NAMALWA (cell line): ENCODE measurements at places on chromosomes 4 and X.
A peak's percentile ranks its signal among the peaks of the same experiment; 100 is the strongest.

GRCh38 chrX:43562372-43562771 is 93.7 kb upstream of the MAOA start:
- no peak for DNase-seq

DNA sequence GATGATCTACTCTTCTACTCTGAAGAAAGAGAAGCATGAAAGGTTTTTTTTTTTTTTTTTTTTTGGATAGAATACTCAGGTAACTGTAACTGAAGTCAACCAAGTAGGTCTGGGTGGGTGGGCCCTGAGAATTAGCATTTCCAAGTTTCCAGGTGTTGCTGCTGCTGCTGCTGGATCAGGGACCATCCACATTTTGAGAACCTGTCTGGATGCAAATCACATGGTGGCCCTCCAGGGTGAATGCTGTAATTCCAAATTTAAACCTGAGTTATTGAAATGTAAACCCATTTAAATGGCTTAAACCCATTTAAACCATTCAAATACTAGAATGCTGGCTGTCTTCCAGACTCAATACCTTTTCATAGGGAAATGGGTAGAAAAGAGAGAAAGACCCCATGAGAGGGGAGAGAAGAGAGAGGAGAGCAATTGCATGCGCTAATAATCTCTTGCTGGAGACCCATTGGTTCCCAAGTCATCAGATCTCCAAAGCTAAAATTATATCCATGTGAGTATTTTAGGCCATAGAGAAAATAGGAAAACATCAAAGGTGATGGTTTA is 17.6 kb downstream of the SUPT20HL1 start:
- no peak for DNase-seq

GRCh38 chr4:52822972-52823701 is 39.0 kb upstream of the RASL11B start:
- DNase-seq: no peak

- DNase-seq: peak; percentile 79
These were observed at the start of gene IDUA for GRCh38 chr4:986879-987623. Gene IDUA (plus strand): TSS chr4:987044. CDS start chr4:987085, 41 bp downstream.

- DNase-seq: no peak
These were observed 71.0 kb upstream of the MXD4 start for GRCh38 chr4:2332976-2333319.

- DNase-seq: no peak
These were observed 72.1 kb downstream of the BEND4 start for GRCh38 chr4:42080306-42080705.

GRCh38 chrX:45591650-45592049 is 391.0 kb upstream of the DIPK2B start:
- DNase-seq: no peak

DNA sequence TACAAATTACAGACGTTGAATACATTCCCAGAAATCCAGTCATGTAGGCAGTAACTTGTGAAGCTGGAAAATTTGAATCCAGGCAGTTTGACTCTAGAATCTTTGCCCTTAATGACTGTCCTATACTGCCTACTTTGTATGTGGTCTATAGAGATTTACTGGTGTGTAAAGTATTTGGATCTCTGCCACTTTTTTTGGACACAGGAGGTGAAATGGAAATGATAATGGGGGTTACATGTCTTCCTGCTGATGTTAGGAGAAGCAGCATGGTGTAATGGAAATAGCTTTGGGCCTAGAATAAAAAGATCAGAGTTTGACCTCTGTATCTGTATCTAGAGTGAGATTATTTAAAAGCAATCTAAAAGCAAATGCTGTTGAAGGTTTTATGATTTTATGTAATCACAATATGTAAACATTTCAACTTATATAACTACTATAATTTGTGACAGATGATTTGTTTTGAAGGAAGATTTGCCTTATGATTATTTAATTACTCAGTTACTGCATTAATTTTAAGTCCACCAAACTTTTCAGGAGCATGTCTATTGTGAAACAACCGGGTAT is 3.3 kb downstream of the COL4A5 start:
- DNase-seq: no peak

DNA sequence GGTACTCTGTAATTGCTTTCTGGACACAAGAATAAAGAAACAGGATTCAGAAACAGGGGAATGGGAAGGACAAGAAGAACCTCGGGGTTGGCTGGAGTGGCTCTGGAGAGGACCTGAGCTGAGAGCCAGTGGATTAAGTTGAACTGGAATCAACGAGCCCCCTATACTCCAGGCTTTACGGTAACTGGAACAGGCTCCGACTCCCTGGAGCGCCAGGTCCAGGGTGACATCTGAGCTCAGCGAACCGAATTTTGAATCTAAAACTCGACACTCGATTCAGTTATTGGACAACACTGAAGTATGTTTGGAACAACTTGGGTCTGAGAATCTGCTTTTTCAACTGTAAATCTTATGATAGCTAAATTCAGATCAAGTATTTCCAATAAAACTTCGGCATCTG is 23.9 kb downstream of the HMX1 start:
- no peak for DNase-seq

- no peak for DNase-seq
These were observed 92.3 kb downstream of the GC start for GRCh38 chr4:71691416-71692073.

GRCh38 chr4:47631161-47631560 is 146.1 kb downstream of the ATP10D start:
- DNase-seq: no peak

GRCh38 chr4:183698909-183699308 is 39.8 kb downstream of the TRAPPC11 start:
- no peak for DNase-seq

DNA sequence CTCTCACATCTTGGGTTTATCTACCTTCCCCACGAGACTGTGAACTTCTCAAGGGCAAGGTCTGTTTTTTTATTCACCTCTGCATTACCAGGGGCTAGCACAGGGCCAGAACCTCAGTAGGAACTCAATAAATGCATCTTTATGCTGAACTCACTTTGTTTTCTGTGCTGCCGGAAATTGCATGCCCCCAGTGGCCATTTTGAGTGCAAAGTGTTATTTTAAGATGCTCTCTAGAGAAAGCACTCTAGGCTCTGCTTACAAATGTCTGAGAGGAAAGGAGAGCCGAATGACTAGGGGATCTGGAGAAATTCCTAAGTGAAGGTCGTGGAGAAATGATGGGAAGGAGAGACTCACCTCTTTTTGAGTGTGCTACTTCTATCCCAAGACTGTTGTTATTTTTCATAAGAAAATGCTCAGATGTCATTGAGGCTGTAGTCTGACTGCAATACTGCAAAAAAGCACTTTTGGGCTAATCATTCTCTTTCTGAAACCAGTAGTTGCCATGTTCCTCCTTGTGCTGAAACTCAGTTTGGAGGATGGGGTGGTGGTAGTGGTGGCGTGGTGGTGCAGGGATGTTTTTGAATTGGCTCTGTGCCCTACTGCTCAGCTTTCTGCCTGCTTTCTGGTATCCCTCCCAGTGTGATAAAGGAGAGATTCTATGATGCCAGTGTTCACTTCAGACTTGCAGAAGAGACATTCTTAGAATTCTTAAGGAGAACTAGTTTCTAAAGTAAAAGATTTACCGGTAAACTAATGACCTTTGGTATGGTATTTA is 41.3 kb downstream of the DOCK11 start:
- DNase-seq: peak; percentile 76

DNA sequence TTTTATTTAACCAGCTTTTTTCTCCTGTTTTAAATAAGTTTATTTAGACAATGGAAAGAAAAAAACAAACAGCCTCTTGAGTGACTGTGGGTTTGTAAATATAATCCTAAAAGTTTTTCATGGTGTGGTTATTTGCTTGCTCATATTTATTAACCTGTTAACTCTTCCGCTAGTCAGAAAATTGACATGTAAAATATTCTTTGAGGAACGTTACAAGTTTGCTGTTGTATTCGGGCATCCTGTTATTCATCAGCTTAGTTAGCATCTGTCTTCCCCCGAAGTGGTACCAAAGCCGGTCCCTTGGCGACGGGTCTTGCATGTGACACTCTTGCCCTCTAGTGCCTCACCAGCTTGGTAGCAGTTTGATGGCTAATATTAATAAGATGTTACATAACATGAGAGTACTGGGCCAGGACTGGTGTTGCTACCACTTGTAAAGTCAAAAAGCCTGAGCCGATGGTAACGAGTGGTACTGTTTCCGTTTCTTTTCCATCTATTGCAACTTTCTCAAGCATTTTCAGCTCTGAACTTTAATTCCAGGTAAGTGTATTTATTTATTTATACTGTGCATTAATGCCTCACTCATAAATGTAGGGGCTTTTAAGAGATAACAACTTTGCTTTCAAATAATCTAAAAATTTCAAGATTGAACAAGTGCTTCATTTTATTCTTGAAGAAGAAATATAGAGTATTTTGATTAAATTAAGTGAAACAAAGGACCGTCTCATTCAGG is at the start of gene NDST3:
NDST3 (plus strand) TSS at position 434 of the 733 bp plus-strand sequence. CDS start 19,425 bp downstream, outside the sequence.
- peak; percentile 62 for DNase-seq
